CD4-positive, alpha-beta T cell (primary cell): ENCODE measurements at places on chromosomes 12 and 14. TPM values are rescaled to one million over a fixed set of nuclear protein-coding genes. Genes with fewer than 3 reads are reported as not detected.

GRCh38 chr14:28764257-28765160 is 2.1 kb upstream of the FOXG1 start:
- no peaks in the 10 kb centered on the region for H3K36me3 ChIP-seq
- H3K27ac ChIP-seq: no peak overlapping the region
- no peak for DNase-seq

The PFDN5 gene
- 757 TPM for total RNA-seq

GRCh38 chr14:77220246-77221017 is 38.8 kb downstream of the TMEM63C start:
- H3K4me1 ChIP-seq: no peaks in the 10 kb centered on the region
- no peak for DNase-seq
- H3K27ac ChIP-seq: no peak overlapping the region
- H3K27me3 ChIP-seq: no peaks in the 10 kb centered on the region
- H3K4me3 ChIP-seq: no peak overlapping the region
- H3K36me3 ChIP-seq: no peaks in the 10 kb centered on the region

The ZC3H10 gene
- total RNA-seq: 8.9 TPM

DNA sequence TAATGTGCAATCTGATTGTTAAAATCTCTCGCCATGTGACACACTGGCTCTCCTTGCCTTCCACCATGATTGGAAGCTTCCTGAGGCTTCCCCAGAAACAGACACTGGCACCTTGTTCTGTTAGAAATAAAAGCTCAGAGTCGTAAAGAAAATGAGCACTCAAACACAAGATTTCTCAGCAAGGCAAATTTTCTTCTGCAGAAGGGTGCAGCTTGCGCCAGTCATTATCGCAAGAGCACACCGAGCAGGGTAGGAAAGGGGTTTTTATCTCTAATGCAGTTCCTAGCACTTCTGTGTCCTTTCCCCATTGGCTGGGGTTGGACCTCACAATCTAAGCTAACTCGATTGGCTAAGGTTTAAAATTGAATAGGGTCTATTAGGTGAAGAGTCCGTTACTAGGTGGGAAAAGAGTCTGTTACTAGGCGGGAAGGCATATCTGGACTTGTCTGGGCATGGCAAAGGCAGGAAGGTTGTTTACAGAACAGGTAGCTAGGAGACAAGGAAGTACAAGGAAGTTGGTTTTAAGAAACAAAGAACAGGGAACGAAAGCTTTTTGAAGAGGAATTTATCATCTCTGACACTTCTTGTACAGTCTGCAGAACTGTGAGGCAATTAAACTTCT is 62.6 kb upstream of the BICD1 start:
- no peaks in the 10 kb centered on the region for H3K27me3 ChIP-seq
- H3K4me3 ChIP-seq: no peak overlapping the region
- H3K4me1 ChIP-seq: peaks cover 3% of the 10 kb centered on the region
- H3K27ac ChIP-seq: no peak overlapping the region
- no peaks in the 10 kb centered on the region for H3K36me3 ChIP-seq

DNA sequence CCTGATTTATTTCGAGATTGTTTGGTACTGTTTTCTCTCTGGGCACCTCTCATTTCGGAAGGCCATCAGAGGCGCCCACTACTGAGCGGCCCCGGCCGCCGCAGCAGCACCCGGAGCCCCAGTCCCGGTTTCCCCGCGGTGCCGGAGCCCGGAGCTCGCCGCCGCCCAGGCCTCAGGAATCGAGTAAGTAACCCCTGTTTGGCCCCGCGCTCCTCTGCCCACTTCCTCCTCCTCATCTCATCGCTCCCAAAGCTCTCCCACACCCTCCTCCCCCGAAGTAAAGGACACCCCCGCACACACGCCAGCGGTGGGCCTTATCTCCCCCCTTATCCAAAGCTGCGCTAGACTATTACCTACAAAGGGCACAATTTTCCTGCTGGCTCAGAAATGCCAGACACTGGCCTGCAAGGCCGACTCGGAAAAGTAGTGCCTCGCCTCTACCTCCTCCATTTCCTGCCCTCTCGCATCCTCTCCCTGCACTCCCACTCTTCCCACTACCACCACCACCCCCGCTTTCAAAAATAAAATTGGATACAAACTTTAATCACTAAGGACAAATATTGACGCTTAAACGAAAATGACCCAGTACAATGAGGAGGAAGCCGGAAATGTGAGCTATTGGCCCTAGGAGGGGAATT is 637 bp upstream of the FOXG1 start:
- H3K36me3 ChIP-seq: no peaks in the 10 kb centered on the region
- no peak overlapping the region for H3K27ac ChIP-seq
- no peak for DNase-seq
- peaks cover 10% of the 10 kb centered on the region for H3K4me1 ChIP-seq

The C2CD5 gene
- 21.8 TPM for total RNA-seq

The TAS2R20 gene
- total RNA-seq: 0.75 TPM

- no peak overlapping the region for H3K4me3 ChIP-seq
- no peak overlapping the region for H3K27ac ChIP-seq
- no peaks in the 10 kb centered on the region for H3K27me3 ChIP-seq
- H3K36me3 ChIP-seq: no peaks in the 10 kb centered on the region
- H3K4me1 ChIP-seq: no peaks in the 10 kb centered on the region
- no peak for DNase-seq
Measured at GRCh38 chr12:46082490-46083200, 92.3 kb upstream of the SCAF11 start.

The CMA1 gene
- total RNA-seq: not detected

GRCh38 chr14:105138021-105138541 is 30.5 kb downstream of the JAG2 start:
- H3K36me3 ChIP-seq: no peaks in the 10 kb centered on the region
- no peaks in the 10 kb centered on the region for H3K4me1 ChIP-seq
- DNase-seq: no peak
- peaks cover 4% of the 10 kb centered on the region for H3K27me3 ChIP-seq

DNA sequence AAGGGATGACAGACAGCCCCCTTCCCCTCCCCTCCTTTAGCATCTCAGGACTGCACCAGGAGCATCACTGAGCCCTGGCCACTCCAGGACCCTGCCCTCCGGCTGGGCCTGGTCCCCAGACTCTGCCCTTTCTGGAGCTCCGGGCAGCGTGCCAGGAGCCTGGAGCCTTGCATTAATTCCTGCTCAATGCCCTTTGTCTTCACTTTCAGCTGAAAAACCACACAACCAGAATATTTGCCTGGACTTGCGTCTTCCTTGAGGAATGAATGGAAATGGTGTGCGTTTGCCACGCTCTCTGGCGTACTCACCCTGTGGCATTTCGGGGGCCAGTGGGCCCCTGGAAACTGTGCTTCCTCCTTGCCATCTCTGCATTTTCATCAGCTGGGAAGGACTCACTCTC is 8.5 kb upstream of the RFLNA start:
- no peaks in the 10 kb centered on the region for H3K4me1 ChIP-seq
- no peak overlapping the region for H3K27ac ChIP-seq
- H3K36me3 ChIP-seq: no peaks in the 10 kb centered on the region
- no peak overlapping the region for H3K4me3 ChIP-seq
- DNase-seq: no peak

DNA sequence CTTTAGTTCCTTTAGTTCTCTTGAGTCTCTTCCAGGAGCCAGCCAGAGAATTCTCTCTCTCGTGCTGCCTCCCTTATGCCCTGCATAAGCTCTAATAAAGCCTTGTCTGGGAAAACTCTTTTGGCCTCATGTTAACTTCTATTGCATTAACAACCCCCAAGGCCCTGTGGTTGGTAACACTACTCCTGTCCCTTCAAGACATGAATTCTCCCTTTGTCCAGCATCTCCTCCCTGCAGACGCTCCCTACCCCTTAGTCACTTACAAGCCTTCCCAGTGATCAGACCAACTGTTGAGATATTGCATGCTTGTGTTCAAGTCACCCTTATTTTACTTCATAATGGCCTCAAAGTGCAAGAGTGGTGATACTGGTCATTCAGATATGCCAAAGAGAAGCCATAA is 12.1 kb downstream of the LTBR start:
- no peak overlapping the region for H3K4me3 ChIP-seq
- no peaks in the 10 kb centered on the region for H3K4me1 ChIP-seq
- H3K27me3 ChIP-seq: no peaks in the 10 kb centered on the region
- H3K36me3 ChIP-seq: no peaks in the 10 kb centered on the region
- no peak for DNase-seq

The P2RX7 gene
- 4.6 TPM for total RNA-seq

DNA sequence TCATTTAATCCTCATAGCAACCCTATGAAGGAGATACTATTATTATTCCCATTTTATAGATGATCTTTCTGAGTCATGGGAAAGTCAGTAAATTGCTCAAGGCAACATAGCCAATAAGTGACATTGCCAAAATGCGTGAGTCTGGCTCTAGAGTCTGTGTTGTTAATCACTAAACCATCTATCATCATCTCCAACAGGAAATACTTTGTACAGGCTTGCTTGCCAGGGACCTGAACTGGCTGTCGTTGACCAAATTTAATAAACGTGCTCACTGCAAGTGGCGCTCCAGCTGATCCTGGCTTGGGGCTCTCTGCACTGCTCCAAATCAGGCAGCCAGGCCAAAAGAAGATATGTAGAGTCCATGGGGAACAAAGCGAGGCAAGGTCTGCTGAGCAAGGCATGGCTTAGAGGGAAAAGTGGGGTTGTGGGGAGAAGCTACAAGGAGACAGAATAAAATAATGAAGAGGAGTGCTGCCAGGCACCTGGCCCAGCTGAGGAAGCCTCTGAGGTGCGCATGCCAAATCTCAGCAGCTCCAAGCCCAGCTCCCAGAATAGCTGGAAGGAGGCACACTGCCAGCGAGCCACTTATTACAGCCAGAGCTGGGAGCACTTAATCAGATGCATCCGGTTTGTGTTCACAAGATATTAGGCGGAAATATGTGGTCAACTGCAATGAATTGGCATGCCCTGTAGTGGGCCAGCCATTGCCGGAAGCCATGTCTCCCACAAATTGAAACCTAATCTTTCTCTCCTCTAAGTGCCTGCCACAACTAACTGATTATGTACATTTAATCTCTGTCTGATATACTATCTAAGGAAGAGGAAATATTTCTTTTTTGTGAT is 43.3 kb upstream of the PTPRO start:
- peaks cover 12% of the 10 kb centered on the region for H3K4me1 ChIP-seq
- no peak overlapping the region for H3K4me3 ChIP-seq
- H3K27ac ChIP-seq: no peak overlapping the region
- H3K27me3 ChIP-seq: no peaks in the 10 kb centered on the region
- no peak for DNase-seq

The AICDA gene
- not detected for total RNA-seq

The FLVCR2 gene
- 2.3 TPM for total RNA-seq

The UNC79 gene
- total RNA-seq: not detected

- H3K36me3 ChIP-seq: no peaks in the 10 kb centered on the region
- H3K27me3 ChIP-seq: no peaks in the 10 kb centered on the region
- peak; percentile 26 for DNase-seq
- no peak overlapping the region for H3K4me3 ChIP-seq
Measured at GRCh38 chr12:26469421-26470180, 274.2 kb downstream of the SSPN start.

DNA sequence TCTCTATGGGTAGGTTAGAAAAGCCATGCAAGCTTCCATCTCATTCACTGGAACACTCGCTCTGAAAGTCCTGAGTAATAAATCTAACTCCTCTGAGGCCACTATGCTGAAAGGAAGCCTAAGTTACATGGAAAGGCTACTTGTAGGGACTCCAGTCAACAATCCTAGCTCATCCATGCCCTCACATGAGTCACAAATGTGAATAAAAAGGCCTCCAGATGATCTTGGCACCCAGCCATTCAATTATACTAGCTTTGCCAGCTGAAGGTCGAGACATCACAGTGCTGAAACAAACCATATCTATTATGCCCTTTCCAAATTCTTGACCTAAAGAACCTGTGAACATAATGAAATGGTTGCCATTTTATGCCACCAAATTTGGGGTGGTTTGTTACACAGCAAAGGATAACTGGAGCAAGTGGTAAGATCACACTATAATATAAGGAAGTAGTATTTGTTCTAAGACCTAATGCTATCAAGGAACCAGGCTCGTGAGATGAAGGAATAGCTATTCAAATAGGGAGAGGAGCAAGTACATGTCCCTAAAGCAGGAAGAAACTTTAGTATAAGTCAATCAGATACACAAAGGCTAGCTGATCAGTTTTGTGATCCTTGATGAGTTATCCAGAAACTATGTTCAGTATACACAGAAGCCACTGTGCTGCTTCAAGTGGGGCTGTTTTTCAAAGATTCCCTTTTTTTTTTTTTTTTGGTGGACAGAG is 142.1 kb downstream of the MED13L start:
- H3K4me1 ChIP-seq: peaks cover 14% of the 10 kb centered on the region
- no peak for DNase-seq
- no peaks in the 10 kb centered on the region for H3K27me3 ChIP-seq
- H3K36me3 ChIP-seq: no peaks in the 10 kb centered on the region
- no peak overlapping the region for H3K27ac ChIP-seq

DNA sequence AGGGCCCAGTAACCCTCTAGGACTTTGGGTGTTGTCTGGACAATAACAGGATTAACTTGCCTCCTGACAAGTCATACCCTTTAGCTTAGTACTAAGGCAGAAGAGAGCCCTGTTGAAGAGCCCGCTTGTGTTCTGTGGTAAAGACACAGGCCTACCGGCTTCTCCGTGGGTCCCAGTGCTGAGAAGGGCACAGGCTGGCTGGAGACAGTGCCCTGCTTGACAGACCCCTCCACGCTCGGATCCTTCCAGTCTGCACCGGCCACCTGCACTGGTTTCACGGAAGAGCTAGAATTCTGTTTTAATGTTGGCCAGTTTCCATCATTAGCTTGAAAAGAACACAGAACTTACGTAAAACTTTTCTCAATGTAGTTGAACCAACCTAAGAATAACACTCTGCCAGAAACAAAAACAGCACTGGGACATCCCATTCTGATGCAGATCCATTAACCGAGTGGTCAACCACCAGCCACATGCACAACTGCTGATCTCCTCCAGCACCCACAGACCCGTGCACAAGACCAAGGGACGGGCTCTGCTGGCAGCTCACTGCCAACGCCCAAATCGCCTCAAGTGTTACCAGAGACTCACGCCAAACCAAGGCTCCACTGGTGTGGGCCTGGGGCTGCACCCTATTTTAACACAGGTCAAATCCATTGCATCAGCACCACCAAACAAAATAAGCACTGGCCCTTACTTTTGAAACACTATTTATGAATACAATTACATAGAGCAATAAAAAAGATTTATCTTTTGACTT is 27.1 kb downstream of the ZFYVE21 start:
- H3K4me3 ChIP-seq: no peak overlapping the region
- H3K27ac ChIP-seq: no peak overlapping the region
- H3K36me3 ChIP-seq: peaks cover 34% of the 10 kb centered on the region
- H3K4me1 ChIP-seq: peaks cover under 1% of the 10 kb centered on the region
- no peak for DNase-seq

- H3K36me3 ChIP-seq: peaks cover 8% of the 10 kb centered on the region
- H3K4me3 ChIP-seq: no peak overlapping the region
- H3K27ac ChIP-seq: no peak overlapping the region
- no peaks in the 10 kb centered on the region for H3K4me1 ChIP-seq
- DNase-seq: no peak
- no peaks in the 10 kb centered on the region for H3K27me3 ChIP-seq
Measured at GRCh38 chr12:26406813-26407212, 211.4 kb downstream of the SSPN start.

- H3K4me1 ChIP-seq: no peaks in the 10 kb centered on the region
- DNase-seq: no peak
- no peaks in the 10 kb centered on the region for H3K36me3 ChIP-seq
- H3K4me3 ChIP-seq: no peak overlapping the region
- H3K27me3 ChIP-seq: no peaks in the 10 kb centered on the region
- no peak overlapping the region for H3K27ac ChIP-seq
Measured at GRCh38 chr14:82720431-82720830, 1186.8 kb upstream of the SEL1L start.
